ENCODE measurements at places on chromosomes 11 and 22.

DNA sequence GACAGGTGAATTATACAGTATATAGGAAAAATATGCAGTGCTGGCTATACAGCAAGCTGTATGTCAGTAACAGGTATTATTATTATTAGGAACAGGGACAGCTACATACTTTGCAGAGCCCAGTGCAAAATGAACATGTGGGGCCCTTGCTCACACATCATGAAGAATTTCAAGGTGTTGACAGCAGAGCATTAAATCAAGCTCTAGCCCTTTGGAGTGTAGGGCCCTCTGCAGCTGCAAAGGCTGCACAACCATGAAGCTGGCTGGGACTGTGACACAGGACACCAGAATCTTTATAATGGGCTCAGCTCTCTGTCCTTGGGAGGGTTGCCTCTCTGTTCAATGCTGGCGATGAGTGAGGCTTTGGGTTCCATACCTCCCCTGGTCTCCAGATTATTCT, 44.9 kb upstream of the DAGLA start:
- no peak for DNase-seq

- no peak for DNase-seq
These were observed 162.7 kb downstream of the NTM start for GRCh38 chr11:131533149-131533548.

DNA sequence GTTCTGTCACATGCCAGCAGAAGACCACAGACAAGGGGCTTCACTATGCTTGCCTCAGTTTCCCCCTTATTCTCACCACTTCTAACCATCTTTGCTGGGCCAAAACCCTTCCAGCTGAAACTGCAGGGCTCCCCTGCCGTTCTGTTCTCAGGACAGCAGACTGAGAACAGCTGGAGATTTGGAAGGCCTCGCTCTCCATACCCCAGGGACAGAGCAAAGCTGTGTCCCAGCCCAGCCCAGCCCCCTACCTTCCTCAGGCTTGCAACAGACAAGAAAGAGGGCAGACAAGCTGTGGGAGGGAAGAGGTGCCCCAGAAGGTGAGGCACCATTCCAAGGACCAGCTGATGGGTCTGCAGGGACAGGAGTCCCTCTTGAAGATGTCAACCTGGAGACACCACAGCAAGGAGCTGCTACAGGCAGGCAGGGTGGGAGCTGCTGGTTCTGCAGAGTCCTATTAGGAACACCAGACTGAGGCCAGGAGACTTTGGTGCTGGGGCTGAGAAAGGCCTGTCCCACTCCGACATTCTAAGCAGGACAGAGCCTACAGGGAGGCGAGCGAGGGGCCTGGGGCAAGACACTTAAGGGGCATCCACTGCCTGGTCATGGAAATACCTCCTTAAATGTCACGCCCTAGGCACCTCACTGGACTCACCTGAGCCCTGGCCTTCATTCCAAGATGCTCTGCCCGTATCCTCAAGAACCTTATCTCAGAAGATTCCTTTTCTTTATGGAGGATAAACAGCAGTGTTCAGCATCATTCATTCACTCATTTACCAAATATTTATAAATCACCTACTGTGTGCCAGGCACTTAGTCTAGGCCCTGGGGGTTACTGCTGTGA, 6.9 kb downstream of the SCN2B start:
- no peak for DNase-seq

- no peak for DNase-seq
These were observed 9.9 kb downstream of the P2RY6 start for GRCh38 chr11:73281796-73282660.

- no peak for DNase-seq
These were observed 912 bp downstream of the KREMEN1 start for GRCh38 chr22:29073618-29074275.

GRCh38 chr11:112903340-112903739, 57.9 kb upstream of the NCAM1 start:
- DNase-seq, result no peak

DNA sequence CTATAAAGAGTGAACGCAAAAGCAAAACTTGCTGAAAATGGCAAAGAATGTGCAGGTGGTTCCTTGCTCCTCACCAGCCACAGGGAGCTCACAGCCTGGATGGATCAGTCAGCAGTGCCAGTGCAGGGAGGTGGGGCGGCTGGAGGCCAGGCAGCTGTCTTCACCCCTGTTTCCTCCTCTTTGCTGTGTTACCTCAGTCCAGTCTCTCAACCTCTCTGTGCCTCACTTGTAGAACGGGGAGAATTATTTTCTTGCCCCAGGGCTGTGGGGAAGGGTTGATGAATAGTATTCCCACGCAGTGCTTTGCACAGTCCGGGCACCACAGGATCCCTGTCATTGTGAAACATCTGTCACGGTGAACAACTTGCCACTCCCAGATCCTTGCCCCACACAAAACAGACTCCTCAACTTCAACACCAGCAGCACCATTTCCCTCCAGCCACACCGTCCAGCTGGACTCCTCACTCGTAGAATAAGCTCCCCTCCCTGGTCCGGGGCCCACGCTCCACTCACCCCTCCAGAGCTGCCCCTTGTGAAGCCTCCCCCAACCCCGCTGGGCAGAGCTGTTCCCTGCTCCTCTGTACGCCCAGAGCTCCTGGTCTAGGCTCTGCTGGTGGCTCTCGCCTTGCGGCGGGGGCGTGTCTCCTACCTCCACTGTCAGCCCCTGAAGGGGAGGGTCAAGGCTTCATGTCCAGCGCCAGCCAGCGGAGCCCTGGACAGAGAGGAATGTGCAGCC, 27.7 kb downstream of the MPPED1 start:
- DNase-seq, result no peak

- no peak for DNase-seq
These were observed 23.0 kb downstream of the TSKU start for GRCh38 chr11:76806131-76806530.

- DNase-seq, result no peak
These were observed 19.6 kb upstream of the CADM1 start for GRCh38 chr11:115523727-115524399.

GRCh38 chr11:73578592-73579185, 19.2 kb downstream of the FAM168A start:
- DNase-seq, result no peak

DNA sequence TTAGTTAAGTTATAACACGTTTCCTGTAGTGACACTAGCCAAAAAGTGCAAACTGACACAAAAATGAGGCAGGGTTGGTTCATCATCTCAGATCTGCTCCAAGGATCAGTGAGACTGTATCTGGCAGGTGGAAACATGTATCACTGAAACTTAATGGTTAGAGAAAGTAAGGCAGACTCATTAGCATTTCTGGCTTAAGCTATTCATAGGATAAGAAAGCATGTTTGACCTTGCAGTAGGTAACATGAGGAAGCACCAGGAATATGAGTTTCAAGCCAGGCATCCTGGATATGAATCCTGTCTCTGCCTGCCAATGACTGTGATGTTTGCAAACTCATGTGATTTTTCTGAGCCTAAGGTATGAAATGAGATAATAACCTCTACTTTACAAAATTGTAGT, 732.1 kb downstream of the NELL1 start:
- DNase-seq, result no peak

DNA sequence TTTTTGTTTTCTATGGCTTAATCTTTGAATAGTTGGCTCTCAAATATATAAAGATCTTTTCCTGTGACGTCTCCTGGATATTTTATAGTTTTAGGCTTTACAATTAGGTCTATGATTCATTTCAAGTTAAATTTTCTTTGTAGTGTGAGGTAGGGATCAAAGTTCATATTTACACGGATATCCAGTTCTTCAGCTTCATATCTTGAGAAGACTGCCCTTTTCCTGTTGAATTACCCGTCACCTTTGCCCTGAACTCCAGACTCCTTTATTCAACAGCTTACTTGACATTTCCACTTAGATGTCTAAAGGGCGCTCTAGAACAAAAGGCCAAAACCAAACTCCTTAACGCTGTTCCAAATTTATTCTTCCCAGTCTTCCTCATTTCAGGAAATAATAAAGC, 51.7 kb downstream of the TTC17 start:
- DNase-seq, result no peak
